ENCODE measurements at places on chromosomes 6 and 20.

DNA sequence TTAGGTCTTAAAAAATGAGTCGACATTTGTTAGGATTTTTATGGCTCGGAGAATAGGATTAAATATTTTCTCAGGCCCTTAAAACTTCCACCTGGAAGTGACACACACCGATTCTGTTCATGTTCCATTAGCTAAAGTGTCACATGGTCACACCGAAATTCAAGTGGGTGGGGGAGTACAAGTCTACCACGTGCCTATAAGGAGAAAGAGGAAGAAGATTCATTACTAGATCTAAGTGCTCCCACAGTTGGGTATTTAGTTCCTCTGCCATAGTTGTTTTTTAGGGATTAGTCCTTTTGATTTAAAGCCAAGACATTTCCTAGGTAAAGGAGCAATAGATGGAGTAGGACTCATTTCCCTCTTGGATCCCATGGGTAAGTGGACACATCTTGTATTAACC, 4.9 kb upstream of the TOX2 start:
- H3K36me3 ChIP-seq: peaks cover 11% of the 10 kb centered on the region
- peaks cover 23% of the 10 kb centered on the region for H3K4me1 ChIP-seq
- peaks cover 26% of the 10 kb centered on the region for H3K27me3 ChIP-seq
- no peak for DNase-seq
- H3K4me3 ChIP-seq: no peak overlapping the region
- no peak overlapping the region for H3K27ac ChIP-seq

GRCh38 chr6:14876778-14877613, 368.9 kb upstream of the JARID2 start:
- DNase-seq: peak; percentile 60
- peak overlapping the region; percentile 82 for H3K4me3 ChIP-seq
- no peaks in the 10 kb centered on the region for H3K27me3 ChIP-seq
- H3K27ac ChIP-seq: peak overlapping the region; percentile 100
- peaks cover 85% of the 10 kb centered on the region for H3K4me1 ChIP-seq

GRCh38 chr6:130162421-130162820, 60.3 kb downstream of the SAMD3 start:
- no peak overlapping the region for H3K27ac ChIP-seq
- H3K4me3 ChIP-seq: no peak overlapping the region
- peaks cover 2% of the 10 kb centered on the region for H3K36me3 ChIP-seq
- no peaks in the 10 kb centered on the region for H3K27me3 ChIP-seq

DNA sequence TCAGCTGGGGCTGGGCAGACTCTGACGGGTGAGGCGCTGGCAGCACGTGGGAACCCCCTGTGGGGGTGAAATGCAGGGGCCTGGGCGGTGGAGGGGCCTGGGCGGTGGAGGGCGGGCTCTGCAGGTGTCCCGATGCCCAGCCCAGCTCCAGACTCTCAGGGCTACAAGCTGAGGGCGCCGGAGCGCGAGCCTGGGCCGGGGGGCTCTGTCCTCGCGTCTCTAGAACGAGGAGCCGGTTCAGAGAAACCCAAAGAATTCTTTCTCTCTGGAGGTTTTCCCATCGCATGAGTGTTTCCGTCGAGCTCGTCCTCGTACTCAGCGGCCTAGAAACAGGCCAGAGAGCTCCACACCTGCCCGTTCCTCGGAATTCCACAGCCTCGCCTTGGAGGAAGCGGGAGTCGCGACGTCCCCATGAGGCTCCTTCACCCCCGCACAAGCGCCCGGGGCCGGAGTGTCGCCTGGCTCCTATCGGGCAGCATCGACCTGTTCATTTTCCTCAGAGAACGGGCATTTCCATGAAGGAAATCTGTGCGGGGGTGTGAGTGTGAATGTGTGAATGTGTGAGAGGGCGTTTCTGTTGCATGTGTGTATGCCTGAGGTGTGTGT, 76.9 kb downstream of the SMOC2 start:
- no peaks in the 10 kb centered on the region for H3K36me3 ChIP-seq
- H3K27me3 ChIP-seq: no peaks in the 10 kb centered on the region
- H3K4me3 ChIP-seq: no peak overlapping the region
- no peaks in the 10 kb centered on the region for H3K4me1 ChIP-seq

DNA sequence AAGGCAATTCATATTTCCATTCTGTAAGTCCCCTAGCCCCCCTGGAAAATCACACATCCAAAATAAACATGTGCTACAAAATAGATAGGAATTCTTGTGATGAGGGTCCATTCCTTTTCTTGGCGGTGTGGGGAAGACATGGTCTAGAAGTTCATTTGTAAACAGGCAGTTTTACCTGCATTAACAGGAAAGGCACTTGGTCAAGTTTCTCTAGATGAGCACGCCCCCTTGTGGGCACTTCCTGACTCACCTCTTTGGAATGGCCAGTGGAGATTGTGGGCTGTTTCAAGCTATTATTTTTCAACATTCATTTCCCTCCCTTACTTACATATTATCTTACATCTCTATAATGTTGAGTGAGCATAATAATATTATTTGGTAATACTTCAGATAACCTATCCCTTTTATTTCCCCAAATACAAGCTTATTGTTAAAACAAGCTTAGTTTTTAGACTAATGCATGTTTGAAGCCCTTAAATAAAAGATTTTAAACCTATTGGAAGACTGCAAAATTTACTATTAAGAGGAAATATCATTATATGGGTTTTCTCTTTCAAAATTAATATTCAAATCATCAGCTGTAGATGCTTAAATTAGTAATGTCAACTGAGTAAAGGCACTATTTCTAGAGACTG, 92.1 kb downstream of the TASP1 start:
- no peak overlapping the region for H3K4me3 ChIP-seq
- no peaks in the 10 kb centered on the region for H3K27me3 ChIP-seq
- no peak overlapping the region for H3K27ac ChIP-seq
- H3K36me3 ChIP-seq: no peaks in the 10 kb centered on the region
- no peaks in the 10 kb centered on the region for H3K4me1 ChIP-seq

- H3K4me1 ChIP-seq: no peaks in the 10 kb centered on the region
- no peak overlapping the region for H3K27ac ChIP-seq
- DNase-seq: no peak
- H3K4me3 ChIP-seq: no peak overlapping the region
- peaks cover 11% of the 10 kb centered on the region for H3K27me3 ChIP-seq
- no peaks in the 10 kb centered on the region for H3K36me3 ChIP-seq
Observed at GRCh38 chr20:40843251-40843650, 154.2 kb upstream of the MAFB start.

DNA sequence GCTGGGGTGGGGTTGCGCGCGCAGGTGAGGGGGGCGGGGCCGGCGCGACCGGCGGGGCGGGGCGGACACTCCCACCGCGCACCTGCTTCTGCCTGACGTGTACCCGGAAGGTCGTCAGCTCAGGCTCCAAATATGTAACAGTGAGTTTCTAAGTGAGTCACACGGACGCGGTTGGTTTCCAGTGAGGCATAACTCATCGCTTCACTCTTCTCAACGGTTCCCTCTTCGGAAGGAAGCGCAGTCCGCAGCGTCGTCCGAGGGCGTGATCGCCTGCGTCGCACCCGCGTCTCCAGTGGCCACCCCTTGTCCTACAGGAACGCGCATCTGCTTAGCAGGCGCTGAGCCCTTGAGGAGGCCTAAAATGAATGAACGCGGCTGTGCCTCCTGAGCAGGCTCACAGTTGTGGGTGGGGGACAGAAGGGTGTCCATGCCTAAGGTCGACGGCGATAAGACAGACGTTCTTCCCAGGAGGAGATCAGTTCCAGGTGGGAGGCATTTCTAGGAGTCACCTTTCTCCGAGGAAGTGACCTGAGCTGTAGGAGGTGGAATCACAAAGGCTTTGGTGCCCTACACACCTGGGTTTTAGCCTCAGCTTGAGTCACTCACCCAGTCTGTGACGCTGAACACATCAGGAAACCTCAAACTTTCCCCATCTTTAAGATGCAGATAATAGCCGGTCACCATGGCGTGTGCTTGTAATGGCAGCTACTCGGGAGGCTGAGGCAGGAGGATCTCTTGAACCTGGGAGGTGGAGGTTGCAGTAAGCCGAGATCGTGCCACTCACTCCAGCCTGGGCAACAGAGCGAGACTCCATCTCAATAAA, 50.9 kb upstream of the EZR start:
- peaks cover 4% of the 10 kb centered on the region for H3K27me3 ChIP-seq
- peaks cover 46% of the 10 kb centered on the region for H3K4me1 ChIP-seq
- peak; percentile 71 for DNase-seq
- H3K4me3 ChIP-seq: peak overlapping the region; percentile 98

GRCh38 chr6:147849401-147850330, 341.2 kb downstream of the SAMD5 start:
- no peaks in the 10 kb centered on the region for H3K4me1 ChIP-seq
- DNase-seq: no peak
- H3K27ac ChIP-seq: no peak overlapping the region
- H3K36me3 ChIP-seq: no peaks in the 10 kb centered on the region
- no peaks in the 10 kb centered on the region for H3K27me3 ChIP-seq
- no peak overlapping the region for H3K4me3 ChIP-seq

GRCh38 chr6:106177786-106178185, 91.7 kb downstream of the PRDM1 start:
- peaks cover 5% of the 10 kb centered on the region for H3K27me3 ChIP-seq
- no peak overlapping the region for H3K4me3 ChIP-seq
- H3K4me1 ChIP-seq: peaks cover 20% of the 10 kb centered on the region
- H3K27ac ChIP-seq: no peak overlapping the region

DNA sequence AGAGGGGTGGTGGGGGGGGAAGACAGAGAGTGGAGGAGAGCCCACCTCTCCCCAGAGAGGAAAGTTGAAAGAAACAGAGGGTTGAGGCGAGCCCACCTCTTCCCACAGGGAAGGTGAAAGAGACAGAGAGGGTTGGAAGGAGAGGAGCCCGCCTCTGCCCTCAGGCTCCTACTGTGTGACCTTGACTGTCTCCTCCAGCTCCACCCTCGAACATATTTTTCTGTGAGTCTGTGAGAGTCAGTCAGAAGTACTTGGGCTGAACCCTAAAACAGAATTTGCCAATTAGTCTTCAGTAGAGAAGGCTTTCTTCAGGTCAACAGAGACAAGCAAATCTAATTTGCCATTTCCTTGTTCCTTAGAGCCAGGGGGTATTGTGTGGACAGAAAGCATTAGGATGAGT, 153.7 kb upstream of the SNX9 start:
- peaks cover 30% of the 10 kb centered on the region for H3K4me1 ChIP-seq
- H3K27me3 ChIP-seq: peaks cover 26% of the 10 kb centered on the region
- no peak overlapping the region for H3K27ac ChIP-seq

DNA sequence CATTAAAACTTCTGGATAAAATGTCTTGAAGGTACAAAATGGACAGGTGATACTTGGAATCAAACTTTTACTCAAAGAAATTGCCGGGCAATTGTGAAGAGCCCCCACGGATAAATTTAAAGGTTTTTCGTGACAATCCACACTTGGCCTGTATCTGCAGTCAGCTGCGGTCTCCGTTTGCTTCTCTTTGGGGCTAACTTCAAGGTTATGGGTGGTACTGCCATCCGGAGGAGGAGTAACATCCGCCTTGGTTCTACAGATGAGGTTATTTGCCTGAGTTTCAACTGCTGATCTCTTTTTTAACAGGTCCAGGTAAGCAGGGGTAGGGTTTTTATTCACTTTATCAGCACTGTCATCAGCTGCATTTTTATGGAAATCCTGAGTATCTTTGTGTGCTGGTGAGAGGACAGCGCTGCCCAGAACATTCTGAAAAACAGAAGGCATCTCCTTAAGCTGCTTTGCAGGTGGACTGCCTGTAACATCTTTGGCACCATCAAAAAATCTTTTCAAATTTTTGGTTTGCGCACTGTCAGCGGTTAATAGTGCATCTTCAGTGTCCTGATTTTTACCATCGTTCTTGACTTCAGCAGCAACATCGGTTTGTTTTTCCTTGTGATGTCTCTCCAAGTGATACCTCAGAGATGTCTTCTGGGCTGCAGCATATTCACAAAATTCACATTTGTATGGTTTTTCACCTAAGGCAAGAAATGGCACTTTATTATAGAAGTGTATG, 16.9 kb downstream of the ZNF217 start:
- peak overlapping the region; percentile 100 for H3K27ac ChIP-seq
- no peak for DNase-seq
- peak overlapping the region; percentile 58 for H3K4me3 ChIP-seq
- H3K27me3 ChIP-seq: no peaks in the 10 kb centered on the region
- peaks cover 99% of the 10 kb centered on the region for H3K4me1 ChIP-seq

DNA sequence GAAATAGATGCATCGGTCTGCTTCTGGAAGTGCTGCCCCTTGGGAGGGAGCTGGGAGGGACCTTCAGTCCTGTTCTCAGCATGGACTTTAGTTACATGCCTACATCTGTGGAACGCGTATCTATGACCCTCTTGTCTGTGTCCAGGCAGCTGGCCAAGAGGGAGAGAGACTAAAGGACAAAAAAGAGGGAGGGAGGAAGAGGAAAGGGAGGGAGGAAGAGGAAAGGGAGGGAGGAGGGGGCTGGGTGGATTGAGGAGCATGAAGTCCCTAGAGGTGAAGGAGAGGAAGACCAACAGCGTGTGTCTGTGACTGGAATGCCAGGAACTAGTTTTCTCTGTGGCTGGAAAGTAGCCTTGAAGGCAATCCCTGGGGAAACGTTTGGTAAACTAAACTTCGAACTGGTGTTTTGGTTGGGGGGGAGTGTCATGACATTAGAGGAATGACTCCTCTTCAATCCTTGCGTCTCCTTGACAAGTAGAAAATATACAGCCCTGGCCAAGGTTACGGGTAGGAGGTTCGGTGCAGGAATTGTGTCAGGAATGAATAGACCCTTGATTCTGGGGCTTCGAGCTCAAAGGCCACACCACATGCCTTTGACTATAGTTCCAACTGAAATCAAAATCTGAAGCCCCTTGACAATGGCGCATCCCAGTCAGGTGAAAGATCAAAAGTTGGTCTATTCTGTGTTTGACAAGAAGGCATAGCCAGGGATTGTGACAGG, 52.0 kb upstream of the PLEKHG1 start:
- H3K27ac ChIP-seq: no peak overlapping the region
- H3K4me3 ChIP-seq: no peak overlapping the region
- H3K27me3 ChIP-seq: peaks cover 38% of the 10 kb centered on the region
- no peak for DNase-seq
- H3K4me1 ChIP-seq: no peaks in the 10 kb centered on the region

- no peaks in the 10 kb centered on the region for H3K27me3 ChIP-seq
- H3K36me3 ChIP-seq: peaks cover 10% of the 10 kb centered on the region
- H3K4me1 ChIP-seq: peaks cover 97% of the 10 kb centered on the region
- H3K27ac ChIP-seq: peak overlapping the region; percentile 91
- H3K4me3 ChIP-seq: peak overlapping the region; percentile 77
Observed at GRCh38 chr6:159059885-159060506, 15.2 kb upstream of the TAGAP start.

DNA sequence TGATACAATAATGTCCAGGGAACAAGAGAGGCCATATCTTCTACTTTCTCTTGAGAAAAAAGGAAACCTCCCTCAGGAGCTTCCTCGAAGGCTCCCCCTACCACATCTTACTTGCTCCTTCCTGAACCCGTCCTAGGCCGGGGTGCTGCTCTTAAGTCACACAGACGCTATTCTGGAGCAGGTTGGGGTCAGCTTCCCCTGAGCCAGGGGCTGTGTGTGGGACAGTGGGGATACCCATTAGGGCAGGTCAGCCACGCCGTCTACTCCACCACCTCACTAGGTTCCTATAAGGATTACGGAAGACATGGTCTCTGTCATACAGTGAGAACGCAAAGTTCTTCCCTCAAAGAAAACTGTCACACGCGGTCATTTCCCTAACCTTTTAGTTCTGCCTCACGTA, 8.2 kb upstream of the PPP1R3G start:
- H3K4me3 ChIP-seq: no peak overlapping the region
- H3K27me3 ChIP-seq: peaks cover 16% of the 10 kb centered on the region
- H3K4me1 ChIP-seq: peaks cover 6% of the 10 kb centered on the region
- DNase-seq: no peak
- no peak overlapping the region for H3K27ac ChIP-seq

Measured in activated T-cell treated with anti-CD3 and anti-CD28 coated beads, Interleukin-2, amount 50 U/mL, for 72 hours (primary cell).